ENCODE measurements at places on chromosomes 16 and 17.

DNA sequence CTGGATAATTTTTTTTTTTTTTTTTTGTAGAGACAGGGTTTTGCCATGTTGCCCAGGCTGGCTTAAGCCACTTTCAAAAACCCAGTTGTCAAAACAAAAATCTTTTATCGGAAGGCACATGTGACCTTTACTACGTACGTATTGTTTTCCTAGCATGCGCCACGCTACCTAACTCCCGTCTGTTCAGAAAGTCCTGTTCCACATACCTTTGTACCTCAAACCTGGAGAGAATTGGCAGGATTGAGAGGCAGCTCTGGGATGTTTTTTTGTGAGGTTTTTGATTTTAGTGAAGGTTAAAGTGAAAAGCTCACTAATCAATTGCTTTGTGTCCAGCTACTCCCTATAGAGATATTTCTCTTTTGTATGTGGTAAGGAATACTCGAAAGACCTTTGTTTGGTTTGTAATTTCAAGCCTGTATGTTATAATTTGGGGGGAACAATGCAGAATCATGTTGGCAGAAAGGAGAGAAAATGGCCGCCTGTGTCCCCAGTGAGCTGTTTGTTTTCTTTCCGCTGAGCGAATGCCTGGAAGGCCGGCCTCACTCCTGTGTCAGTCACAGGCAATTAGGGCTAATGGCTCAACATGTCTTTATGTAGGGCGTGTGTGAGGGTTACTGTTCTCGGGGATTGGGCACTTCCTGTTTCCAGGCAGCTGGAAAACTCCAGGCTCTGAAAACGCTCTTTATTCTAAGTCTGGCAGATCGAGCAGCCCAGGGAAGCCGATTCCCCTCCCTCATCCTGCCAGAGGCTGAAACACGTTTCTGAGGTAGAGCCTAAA is 60.8 kb upstream of the CLEC18A start:
- no peaks in the 10 kb centered on the region for H3K4me1 ChIP-seq
- no peak overlapping the region for H3K4me3 ChIP-seq
- no peak for DNase-seq
- no peaks in the 10 kb centered on the region for H3K27me3 ChIP-seq
- H3K27ac ChIP-seq, result no peak overlapping the region

- H3K36me3 ChIP-seq, result no peaks in the 10 kb centered on the region
- H3K4me1 ChIP-seq, result no peaks in the 10 kb centered on the region
- H3K4me3 ChIP-seq, result no peak overlapping the region
- no peaks in the 10 kb centered on the region for H3K27me3 ChIP-seq
- no peak overlapping the region for H3K27ac ChIP-seq
These were observed 3.9 kb downstream of the LPO start for GRCh38 chr17:58242171-58242784.

GRCh38 chr16:57091975-57092785 is at the start of gene CPNE2:
TSS of gene CPNE2 (plus strand) at chr16:57092583. CDS start at chr16:57110743, 18,160 bp downstream.
- H3K4me3 ChIP-seq, result peak within 1 kb of the TSS; percentile 50
- no peaks in the 10 kb centered on the region for H3K36me3 ChIP-seq
- DNase-seq, result no peak
- H3K27ac ChIP-seq, result peak within 1 kb of the TSS; percentile 10

- peak overlapping the region; percentile 81 for H3K4me3 ChIP-seq
- no peaks in the 10 kb centered on the region for H3K27me3 ChIP-seq
- H3K36me3 ChIP-seq, result peaks cover 21% of the 10 kb centered on the region
- peak; percentile 19 for DNase-seq
- peak overlapping the region; percentile 98 for H3K27ac ChIP-seq
These were observed 785 bp downstream of the UBALD1 start for GRCh38 chr16:4613636-4614570.

- H3K27me3 ChIP-seq, result no peaks in the 10 kb centered on the region
These were observed 209.3 kb downstream of the HS3ST3B1 start for GRCh38 chr17:14510136-14510535.

DNA sequence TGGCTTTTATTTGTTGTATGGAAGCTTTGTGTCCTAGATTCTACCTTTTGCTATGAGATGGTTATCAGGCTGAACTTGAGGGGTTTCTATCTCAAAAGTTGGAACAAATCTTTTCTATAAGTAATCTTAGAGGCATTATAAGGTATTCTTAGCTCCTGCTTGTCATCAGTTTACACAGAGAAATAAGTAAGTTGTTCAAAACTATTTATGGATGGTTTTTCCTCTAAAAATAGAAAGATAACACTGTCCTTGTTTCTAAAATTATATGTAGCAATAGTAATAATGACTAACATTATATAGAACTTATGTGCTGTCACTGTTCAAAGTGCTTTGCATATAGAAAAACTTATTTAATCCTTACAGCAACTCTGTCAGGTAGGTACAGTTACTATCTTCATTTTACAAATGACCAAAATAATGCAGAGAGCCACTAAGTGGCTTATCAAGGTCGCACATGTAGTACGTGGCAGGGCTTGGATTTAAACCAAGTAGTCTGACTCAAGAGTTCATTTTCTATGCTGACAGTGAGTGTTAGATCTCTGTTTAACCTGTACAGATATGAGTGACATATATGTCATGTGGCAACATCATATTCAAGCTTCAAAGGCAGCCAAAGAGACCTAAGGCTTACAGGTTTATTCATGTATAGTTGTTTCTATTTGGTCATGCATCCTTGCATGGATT is 59.0 kb downstream of the PHKB start:
- H3K4me1 ChIP-seq, result no peaks in the 10 kb centered on the region
- H3K27me3 ChIP-seq, result no peaks in the 10 kb centered on the region
- H3K27ac ChIP-seq, result no peak overlapping the region
- no peak overlapping the region for H3K4me3 ChIP-seq
- no peak for DNase-seq

DNA sequence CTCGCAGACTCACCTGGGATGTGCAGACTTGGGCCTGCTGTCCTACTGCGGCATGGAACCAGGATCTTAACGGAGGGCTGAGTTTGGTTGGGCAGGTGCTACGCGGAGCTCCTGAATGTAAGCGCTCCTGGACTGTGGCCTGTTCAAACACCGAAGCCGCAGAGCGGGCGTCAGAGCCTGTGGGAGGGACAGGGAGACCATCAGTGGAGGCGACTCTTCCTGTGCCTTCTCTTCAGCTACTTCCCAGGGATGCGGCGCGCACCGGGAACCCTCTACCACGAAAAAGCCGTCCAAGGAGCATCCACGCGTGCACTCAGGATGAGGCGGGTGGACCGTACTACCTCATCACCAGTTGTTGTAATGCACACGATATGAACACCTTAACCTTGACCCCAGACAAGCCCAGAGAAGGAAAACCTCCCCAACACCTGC is 2.0 kb downstream of the USP36 start:
- DNase-seq, result no peak
- H3K4me1 ChIP-seq, result peaks cover 31% of the 10 kb centered on the region
- peaks cover 48% of the 10 kb centered on the region for H3K36me3 ChIP-seq
- H3K27ac ChIP-seq, result peak overlapping the region; percentile 99

DNA sequence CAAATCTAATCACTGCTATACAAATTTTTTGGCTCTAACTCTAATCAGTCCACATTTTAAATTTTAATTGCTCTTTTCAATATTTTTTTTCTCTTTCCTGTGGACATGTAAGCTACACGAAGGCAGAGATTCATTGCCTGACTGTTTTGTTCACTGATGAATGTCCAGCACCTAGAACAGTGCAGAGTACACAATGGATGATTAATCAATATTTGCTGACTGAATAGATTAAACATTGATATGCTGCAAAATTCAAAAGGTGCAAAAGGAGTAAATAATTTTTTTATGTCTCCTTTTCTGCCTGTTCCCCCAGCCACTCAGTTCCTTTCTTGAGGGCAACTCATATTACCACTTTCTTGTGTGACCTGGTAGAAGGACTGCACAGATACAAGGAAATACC is 32.8 kb downstream of the SCNN1B start:
- no peak for DNase-seq
- no peak overlapping the region for H3K4me3 ChIP-seq
- H3K27me3 ChIP-seq, result no peaks in the 10 kb centered on the region
- no peaks in the 10 kb centered on the region for H3K4me1 ChIP-seq
- no peak overlapping the region for H3K27ac ChIP-seq
- no peaks in the 10 kb centered on the region for H3K36me3 ChIP-seq

- H3K4me3 ChIP-seq, result peak overlapping the region; percentile 19
- peak; percentile 61 for DNase-seq
- no peaks in the 10 kb centered on the region for H3K36me3 ChIP-seq
- H3K27me3 ChIP-seq, result no peaks in the 10 kb centered on the region
- H3K4me1 ChIP-seq, result peaks cover 25% of the 10 kb centered on the region
- H3K27ac ChIP-seq, result peak overlapping the region; percentile 72
These were observed 28.1 kb downstream of the KIAA0513 start for GRCh38 chr16:85055493-85056210.
